Stimulated activated CD4-positive, alpha-beta T cell treated with anti-CD3 and anti-CD28 coated beads, Interleukin-2, amount 100 ng/mL, for 4 hours (primary cell): ENCODE measurements at places on chromosomes 5 and 9.

DNA sequence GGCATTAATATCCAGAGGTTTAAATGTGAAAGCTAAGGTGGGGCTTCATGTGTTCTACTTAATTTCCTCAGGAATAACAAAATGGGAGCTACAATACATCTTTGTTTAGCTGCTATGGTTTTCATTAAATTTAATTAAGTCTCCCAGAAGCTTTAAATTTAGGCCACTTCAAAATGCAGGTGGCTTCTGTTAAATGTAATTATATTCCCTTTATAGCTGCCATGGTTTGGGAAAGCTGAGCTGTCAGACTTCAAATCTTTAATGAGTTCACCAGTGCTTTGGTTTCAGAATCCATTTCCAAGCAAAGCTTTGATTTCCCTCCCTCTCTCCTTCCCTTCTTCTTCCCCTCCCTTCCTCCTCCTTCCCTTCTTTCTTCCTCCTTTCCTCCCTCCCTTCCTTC, 58.4 kb upstream of the FAM170A start:
- DNase-seq = no peak

- no peak for DNase-seq
Measured at GRCh38 chr5:179803651-179804554, 2.8 kb downstream of the MGAT4B start.

GRCh38 chr5:55601204-55601618, 66.4 kb upstream of the PLPP1 start:
- no peak for DNase-seq

GRCh38 chr9:3205421-3206095, 320.2 kb downstream of the RFX3 start:
- no peak for DNase-seq

DNA sequence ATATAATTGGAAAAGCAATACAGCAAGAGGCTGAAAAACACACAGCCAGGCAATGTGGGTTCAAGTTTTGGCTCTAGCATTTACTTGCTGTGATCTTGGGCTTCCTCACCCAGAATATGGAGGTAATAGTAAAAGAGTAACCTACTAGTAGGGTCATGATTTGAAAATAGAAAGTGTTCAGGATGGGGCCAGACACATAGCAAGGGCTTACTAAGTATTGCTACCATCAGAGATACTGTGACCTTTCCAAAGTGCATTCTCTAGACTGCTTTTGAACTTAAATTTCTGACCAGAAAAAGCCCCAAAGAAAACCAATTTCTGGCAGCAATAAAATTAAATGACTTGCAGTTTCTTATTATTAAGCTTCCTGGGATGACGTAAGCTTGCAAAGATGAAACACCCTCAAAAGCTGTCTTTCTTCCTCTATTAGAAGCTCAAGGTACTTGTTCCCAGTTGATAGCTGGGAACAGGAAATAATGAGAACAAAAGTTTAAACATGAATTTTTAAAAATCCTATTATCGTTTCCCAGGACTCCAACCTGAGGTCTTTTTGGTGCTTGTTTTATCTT, 20.3 kb downstream of the SLC45A2 start:
- DNase-seq = no peak

DNA sequence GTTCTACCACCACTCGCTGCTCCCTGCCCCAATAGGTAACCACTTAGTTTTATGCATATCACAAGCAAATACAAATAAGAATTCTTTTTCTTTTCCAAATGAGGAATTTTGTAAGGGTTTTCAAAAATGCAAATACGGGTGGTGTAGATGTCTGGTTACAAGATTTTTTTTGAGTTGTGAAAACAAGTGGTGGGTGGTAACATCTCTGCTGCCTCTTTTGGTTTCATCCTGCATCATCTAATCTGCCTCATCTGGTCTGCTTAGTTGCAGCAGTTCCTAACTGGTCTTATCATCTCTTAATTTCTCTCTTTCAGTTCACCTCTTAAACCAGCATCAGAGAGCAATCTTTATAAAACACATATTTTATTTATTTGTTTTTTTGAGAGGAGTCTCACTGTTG, 5.3 kb downstream of the NFX1 start:
- DNase-seq = no peak

DNA sequence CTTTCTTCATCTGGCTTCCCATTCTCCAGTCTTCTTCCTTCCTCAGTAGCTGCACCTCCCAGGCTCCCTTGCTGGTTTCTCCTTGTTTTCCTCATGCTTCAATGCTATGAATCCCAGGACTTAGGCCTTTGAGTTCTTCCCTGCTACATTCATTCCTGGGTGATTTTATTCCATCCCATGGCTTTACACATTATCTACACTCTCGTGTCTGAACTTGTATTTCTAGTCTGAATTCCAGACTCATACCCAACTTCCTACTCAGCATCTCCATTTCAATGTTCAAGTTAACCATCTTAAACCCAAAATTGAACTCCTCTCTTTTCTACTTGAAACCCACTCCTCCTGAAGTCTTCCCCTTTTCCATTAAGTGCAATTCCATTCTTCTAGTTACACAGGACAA, 20.0 kb downstream of the SLC24A2 start:
- DNase-seq = no peak

- DNase-seq = no peak
Measured at GRCh38 chr9:127966416-127967150, 14.2 kb downstream of the EEIG1 start.

GRCh38 chr9:89606049-89606623, 1.3 kb downstream of the GADD45G start:
- DNase-seq = no peak

- no peak for DNase-seq
Measured at GRCh38 chr5:178218237-178218776, 14.0 kb downstream of the HNRNPAB start.

GRCh38 chr9:103397868-103398600, 402.9 kb downstream of the CYLC2 start:
- no peak for DNase-seq

DNA sequence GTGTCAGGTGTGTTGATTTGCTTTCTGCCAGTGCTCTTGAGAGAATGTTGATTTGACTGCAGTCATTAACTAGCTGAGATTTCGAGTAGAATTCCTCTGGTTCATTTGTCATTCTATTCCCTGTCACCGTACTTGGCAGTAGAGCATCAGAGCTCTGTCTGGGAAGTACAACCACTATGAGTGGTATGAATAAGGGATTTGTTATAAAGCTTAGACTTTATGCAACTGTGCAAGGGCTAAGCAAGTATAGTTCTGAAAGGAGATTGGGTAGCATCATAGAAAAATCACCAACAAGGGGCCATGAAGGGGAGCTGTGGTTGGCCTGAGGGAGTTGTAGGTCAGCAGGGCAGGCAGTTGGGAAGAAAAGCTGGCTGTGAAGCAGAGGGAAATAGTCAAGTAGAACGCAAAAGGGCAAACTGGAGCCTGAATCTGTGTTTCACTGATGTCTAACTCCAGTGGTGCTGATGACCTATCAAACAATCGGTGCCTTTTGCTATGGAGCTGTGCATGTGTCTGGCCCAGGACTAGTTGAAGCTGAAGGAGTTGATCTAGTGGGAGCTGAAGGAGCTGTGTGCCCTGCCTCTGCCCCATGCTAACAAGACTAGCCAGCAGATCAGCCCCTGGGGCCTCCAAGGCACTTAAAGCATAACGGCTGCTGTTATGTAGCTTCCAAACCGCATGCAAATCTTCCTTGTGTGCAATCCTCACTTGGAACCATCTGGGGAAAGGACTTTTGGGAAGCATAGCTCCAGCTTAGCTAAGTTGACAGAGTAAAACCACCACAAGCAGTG, 110.0 kb downstream of the SLC28A3 start:
- no peak for DNase-seq

- no peak for DNase-seq
Measured at GRCh38 chr5:152987131-152987530, 503.3 kb upstream of the GRIA1 start.

DNA sequence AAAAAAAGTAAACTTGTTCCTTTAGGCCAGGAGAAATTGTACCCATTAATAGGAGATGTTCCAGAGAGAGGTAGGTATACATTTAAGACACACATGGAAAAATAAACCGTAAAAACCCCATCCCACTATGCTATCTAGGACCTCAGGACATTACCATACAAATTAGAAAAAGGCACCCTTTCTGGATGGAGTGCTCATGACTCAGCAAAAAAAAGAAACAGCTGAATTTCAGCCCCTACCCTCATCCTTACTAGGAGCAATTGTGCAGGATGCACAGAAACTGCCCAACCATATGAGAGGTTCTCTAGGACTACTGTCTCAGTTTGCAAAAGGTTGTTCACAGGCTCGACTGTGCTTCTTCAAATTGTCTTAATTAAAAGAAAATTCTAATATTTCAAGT, 368.2 kb downstream of the HINT1 start:
- no peak for DNase-seq

DNA sequence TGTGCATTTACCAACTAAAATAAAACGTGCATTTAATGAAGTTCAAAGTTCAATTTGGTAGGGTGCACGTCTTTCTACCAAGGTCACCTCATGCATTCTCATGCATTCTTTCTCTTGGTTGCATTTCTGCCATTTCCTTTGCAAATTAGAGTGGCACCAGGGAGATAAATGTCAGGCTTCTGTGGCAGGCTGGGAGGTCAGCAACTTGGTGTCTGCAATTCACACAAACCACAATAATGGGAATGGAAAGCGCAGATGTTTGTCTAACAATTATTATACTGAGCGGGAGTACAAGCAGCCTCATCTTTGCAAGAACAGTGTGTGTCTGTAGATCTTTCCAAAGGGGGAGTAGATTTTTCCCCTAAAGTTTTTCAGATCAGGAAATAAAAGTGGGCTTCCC, 411.7 kb downstream of the DMRT2 start:
- no peak for DNase-seq

DNA sequence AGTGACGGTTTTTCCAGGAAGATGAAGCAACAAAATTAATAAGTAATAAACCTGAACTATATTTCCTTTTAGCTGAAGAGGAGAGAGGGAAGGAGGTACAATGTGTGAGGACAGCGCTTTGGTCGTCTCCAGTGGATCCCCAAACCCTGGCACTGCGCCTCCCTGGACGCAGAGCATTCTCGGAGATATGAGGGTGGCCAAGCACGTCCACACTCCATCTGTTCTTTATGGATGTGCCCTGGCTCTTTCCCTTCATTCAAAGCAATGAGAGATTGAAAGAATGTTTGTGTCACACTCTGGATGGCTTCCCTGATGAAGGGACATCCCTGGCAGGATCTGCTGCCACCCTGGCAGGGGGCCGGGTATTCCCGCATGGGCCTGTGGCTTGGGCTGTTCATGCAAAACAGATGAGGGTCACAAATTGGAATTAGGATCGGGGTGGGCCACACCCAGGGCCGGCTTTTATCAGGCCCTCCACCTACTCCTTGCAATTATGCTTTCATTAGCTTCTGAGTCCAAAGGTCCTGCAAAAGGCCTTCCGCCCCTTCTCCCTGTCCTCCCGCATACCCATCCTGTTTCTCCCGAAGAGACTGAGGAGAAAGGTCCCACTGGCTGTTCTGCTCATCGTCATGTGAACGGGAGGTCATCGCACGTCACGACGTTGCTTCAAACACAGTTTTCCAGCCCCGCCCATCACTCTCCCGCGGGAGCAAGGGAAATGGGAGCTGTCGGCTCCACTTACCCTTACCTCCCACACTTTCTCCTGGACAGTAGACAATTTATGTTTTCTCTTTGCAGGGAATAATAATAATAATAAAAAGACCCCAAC, 286.1 kb upstream of the IRX4 start:
- no peak for DNase-seq

GRCh38 chr5:147332658-147333057, 97.8 kb downstream of the STK32A start:
- DNase-seq = no peak

DNA sequence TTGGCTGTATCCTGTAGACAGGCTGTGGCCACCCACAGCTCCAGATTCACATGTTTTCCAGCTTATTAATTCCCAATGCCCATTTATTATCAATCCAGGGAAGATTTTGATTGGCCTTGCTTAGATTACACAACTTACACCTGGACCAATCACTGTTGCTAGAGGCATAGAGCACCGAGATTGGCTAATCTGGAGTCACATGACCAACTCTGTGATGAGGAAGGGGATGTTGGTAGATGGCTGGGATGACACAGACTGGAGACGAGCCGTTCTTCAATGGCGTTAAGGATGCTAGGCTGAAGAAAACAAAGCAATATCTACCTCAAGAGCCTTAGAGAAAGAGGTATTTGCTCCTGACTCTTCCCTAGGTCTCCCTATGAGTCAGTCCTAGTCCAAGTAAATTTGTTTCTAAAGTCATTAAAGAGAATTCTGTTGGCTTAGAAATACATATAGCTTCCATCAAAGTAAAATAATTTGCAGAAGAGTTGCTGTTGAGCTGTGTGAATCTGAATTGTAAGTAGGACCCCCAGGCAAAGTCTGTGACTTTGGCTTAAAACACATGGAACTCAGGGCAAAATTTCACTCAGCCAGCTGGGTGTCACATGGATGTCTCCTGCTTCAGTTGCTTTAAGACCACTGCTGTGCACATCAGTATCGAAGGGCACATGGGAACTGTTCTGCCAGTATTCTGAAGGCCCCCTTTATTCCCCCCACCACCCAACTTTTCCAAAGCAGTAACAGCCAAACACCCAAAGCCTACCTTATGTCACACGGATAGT, 326.4 kb upstream of the KLF4 start:
- DNase-seq = no peak

DNA sequence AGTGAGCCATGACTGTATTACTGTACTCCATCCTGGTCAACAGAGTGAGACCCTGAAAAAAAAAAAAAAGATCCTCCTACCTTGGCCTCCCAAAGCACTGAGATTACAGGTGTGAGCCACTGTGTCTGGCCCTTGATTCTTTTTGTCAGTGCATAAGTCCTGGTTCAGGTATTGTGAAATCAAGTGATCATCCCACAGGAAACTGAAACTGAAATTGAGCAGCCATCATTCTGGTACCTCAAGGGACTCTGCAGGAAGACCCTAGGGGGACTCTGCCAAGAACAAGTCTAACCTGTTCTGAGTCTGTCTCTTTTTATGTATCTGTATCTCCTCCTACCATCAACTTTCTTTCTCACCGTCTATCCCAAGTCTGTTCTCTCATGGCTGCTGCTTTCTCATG, 1.9 kb upstream of the DCAF10 start:
- no peak for DNase-seq

GRCh38 chr9:88747768-88748167, 212.8 kb downstream of the NXNL2 start:
- no peak for DNase-seq

DNA sequence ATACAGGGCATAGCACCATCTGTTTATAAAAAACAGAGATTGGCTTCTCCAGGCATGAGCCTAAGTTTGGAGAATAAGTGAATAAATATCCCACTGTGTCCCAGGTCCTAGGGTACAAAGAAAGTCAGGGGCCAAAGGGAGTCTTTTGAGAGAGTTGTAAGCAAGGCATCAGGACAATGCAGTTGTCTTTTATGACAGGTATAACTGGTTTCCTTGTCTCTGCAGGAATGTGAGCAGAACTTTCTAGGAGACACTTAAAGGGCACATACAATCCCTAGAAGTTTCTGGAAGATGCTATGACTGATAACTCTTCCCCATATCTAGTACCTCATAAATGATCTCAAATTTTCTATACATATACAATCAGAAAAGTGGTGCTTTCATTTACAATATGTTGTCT, 245.6 kb upstream of the RGMB start:
- no peak for DNase-seq

- no peak for DNase-seq
Measured at GRCh38 chr5:80919678-80920196, 40.4 kb upstream of the RASGRF2 start.

DNA sequence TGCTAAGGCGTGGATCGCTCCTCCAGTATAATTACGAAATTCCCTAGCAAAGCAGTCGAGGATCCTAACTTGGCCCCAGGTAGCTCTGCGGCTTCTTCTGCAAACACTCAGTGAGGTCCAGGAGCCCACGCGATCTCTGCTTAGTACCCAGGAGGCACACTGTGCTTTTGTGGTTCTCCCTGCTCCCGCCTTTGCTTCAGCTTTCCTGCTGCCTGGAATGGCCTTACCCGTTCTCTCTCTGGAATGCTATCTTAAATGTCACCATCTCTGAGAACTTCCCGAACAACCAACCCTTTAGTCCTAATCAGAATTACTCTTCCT, 639 bp downstream of the INVS start:
- DNase-seq = no peak
